ENCODE measurements at places on chromosomes 5 and 9. TPM values are rescaled to one million over a fixed set of nuclear protein-coding genes. Genes with fewer than 3 reads are reported as not detected.

Gene TMEM174
- not detected for total RNA-seq

GRCh38 chr5:171578829-171579491 lies 159.5 kb downstream of the FGF18 start:
- no peak for DNase-seq

- DNase-seq: no peak
Observed at GRCh38 chr5:76111477-76112174, 28.4 kb downstream of the SV2C start.

DNA sequence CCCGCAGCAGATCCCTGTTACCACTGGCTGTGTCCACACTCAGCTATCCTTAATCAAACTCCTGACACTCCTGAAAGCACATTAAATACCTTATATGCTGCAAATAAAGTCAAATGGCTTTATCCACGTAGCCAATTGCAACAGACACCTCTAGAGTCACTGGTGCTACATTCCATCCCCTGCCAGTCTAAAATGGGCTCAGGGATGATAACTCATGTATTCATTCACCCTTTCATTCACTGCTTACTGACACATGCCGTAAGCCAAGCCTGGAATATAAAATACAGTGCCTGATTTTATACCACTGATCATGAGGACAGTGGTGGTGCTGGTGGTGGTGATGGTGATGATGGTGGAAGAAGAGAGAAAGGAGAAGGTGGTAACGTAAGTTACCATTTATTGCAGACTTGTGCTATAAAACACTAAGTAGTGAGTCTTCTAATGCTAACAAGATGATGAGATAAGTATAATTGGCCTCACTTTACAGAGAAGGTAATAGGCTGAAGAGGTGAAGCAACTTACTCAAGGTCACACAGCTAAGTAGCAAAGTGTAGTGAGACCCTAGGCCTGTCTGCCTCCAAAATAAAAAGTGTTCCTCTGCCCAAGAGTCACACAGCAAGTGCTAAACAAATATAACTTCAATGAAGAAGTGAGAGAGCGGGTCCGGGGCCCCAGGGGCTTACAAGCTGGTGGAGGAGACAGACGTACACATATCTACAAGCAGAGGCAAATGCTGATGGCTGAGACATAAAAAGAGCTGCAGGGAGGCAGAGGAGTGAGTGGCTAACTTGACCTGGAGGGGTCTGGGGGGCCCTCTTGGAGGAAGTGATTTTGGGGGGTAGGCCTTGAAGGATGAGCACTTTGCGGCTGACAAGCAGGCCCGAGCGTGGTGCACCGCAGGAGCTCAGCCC lies 1.2 kb downstream of the TTLL11 start:
- no peak for DNase-seq

DNA sequence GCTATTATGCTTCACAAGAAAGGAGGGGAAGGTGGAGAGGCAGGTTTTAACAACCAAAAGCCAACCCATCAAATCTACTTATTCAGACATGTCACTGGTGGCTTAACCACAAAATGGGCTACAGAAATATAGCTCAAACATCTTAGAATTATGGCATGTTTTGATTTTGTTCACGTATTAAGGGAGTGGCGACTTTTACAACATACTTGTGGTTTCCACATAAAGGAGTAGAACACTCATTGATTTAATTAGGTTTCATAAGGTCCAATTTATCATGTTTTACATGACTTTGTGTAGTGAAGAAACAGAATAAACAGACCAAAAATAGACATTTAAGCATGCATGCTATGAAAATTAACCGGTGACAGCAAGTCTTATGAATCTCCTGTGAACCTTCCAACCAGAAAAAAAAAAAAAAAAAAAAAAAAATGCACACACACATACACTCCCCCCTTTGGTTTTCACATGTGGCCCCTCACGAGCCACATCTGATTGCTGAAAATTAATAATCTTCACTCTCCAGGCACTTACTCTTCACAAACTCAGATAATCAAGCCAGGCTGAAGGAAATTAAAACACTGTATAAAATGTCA lies 5.4 kb downstream of the ZNF608 start:
- DNase-seq: no peak

DNA sequence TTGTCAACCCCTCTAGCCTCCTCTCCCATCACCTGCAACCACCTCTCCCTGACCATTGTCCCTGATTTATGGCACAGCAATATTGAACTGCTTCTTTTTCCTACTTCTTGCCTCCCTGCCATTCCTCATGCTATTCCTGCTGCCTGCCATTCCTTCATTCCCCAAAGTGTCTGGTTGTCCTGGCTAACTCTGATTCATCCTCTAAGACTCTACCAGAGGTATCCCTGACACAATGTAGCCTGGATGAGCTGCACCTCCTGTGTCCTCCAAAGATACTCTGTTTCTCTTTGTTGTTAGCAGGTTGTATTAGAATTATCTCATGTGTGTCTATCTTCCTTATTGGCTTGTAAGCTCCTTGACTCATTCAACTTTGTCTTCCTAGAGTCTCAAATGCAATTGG lies 53.5 kb upstream of the PTPN3 start:
- DNase-seq: no peak

GRCh38 chr5:107424491-107424890 lies 246.2 kb downstream of the EFNA5 start:
- DNase-seq: no peak

GRCh38 chr5:56898213-56898612 lies 11.2 kb upstream of the SETD9 start:
- no peak for DNase-seq

GRCh38 chr5:17989036-17989435 lies 354.8 kb downstream of the TAF11L14 start:
- no peak for DNase-seq

Gene NFIB
- total RNA-seq: 8.9 TPM

GRCh38 chr5:76762484-76762883 lies 46.6 kb downstream of the F2R start:
- no peak for DNase-seq

DNA sequence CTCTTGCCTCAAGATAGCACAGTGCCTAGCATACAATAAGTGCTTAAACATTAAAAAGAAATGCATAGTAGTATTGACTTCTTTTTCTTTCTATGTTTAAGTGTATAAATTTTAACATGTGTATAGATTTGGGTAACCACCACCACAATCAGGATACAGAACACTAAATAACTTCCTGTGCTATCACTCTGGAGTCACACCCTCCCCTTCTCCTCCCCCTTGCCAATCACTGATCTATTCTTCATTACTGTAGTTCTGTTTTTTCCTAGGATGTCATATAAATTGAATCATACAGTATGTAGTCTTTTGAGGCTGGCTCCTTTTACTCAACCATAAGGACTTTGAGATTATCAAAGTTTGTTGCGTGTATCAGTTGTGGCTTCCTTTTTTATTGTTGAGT lies 68.5 kb downstream of the OSTF1 start:
- no peak for DNase-seq

- no peak for DNase-seq
Observed at GRCh38 chr9:13719446-13719845, 440.0 kb upstream of the MPDZ start.

DNA sequence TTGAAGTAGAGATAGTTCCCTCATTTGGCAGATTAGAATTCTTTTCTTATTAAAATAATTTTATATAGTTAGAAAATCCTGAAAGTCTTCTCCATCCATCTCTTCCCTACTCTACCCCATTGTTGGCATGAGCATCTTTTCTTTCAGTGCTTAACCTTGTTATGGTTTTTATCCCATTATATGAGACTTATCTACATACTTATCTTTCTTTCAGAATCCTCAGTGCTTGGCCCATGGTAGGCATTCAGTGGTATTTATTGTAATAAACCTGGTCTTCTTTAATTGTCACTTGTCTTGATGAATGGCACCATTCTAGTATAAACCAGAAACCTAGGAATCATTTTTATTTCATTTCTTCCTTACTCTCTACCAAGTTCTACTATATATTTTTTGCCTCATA lies 169.8 kb upstream of the TLX3 start:
- DNase-seq: no peak

Gene OBP2A
- not detected for total RNA-seq

DNA sequence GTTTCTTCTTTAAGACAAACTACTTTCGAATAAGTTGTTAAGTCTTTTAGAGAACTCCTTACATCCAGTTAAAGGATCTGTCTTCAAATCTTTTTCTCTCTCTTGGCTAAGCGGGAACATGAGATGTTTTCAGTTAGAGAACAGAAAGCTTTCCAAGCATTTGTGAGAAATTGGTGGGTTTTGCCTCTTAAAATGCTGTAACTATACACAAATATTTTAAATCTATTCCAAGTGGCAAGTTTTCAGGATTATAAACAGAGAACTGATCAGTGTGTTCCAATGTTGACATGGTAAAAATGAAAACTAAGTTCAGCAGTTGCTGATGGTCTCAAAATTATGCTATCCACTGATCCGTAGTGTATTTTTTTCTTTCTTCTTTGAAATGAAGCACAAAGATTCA lies 100.4 kb downstream of the EBF1 start:
- DNase-seq: no peak

- DNase-seq: peak; percentile 48
Observed at GRCh38 chr5:122121479-122122465, 7.6 kb upstream of the ZNF474 start.

- no peak for DNase-seq
Observed at GRCh38 chr9:86359151-86359879, 5.1 kb upstream of the TUT7 start.

Gene PCDHB16
- 13.5 TPM for total RNA-seq

DNA sequence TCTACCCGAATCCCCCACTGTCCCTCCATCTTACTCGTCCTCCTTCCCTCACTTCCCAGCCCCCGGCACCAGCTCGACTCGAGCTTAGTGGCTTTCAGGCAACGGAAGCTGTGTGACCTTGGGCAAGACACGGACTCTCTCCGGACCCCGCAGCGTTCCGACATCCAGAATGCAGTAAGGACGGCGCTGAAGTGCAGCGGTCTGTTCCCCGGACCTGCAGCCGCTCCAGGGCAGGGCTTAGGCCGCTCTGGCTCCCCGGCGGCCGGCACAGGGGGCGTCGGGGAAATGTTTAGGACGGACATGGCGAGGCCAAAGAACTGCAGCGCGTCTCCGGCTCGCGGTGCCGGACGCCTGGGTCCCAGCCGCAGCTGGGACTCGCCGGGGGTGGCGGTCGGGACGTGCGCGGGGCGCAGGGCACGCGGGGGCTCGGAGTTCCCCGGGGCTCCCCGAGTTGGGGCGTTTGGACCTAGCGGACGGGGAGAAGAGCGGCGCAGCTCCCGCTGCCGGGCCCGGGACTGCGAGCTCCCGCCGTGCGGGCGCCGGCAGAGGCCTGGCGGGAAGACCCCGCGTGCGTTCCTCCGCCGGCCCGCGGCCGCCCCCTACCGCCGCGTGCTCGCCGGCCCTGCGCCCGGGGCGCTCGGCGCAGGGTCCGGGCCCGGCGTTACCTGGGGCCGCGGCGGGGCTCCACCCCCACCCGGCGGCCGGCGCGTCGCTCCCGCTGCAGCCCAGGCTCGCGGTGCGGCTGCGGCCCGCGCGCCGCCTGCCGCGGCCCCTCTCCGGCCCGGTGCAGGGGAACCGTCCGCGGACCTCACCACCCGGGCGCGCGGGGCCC lies 5.6 kb upstream of the RNF44 start:
- peak; percentile 20 for DNase-seq
